NCI-H1092 (cell line): ENCODE measurements at places on chromosomes 5 and 9.

- no peak for DNase-seq
Observed at GRCh38 chr5:144308906-144309670, 138.4 kb downstream of the KCTD16 start.

GRCh38 chr9:131994364-131995125, 85.1 kb downstream of the MED27 start:
- no peak for DNase-seq

GRCh38 chr9:116941266-116941665, 254.2 kb downstream of the TRIM32 start:
- no peak for DNase-seq

- DNase-seq: no peak
Observed at GRCh38 chr9:107933516-107933915, 443.9 kb upstream of the KLF4 start.

- no peak for DNase-seq
Observed at GRCh38 chr5:99386406-99387077, 457.7 kb upstream of the CHD1 start.

DNA sequence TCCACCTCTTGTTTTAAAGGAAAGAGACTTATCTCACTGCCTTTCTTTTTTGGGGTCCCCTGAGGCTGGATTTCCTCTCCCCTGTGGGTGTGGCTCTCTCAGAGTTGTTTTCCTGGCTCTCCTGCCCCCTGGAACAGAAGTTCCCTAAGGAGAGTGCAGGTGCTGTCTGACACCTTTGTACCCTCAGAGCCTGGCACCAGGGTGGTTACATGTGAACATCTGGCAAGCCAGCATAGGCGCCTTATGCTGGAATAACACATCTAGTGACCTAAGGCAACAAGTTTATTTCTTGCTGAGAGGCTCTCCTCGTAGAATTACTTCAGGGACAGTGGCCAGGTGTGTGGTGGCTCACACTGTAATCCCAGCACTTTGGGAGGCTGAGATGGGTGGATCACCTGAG, 172.9 kb upstream of the PTCH1 start:
- no peak for DNase-seq

GRCh38 chr9:19429595-19429994, 20.8 kb downstream of the ACER2 start:
- no peak for DNase-seq

- no peak for DNase-seq
Observed at GRCh38 chr5:167245868-167246267, 1045.6 kb upstream of the WWC1 start.

GRCh38 chr9:132622159-132622558, 39.8 kb downstream of the BARHL1 start:
- no peak for DNase-seq

DNA sequence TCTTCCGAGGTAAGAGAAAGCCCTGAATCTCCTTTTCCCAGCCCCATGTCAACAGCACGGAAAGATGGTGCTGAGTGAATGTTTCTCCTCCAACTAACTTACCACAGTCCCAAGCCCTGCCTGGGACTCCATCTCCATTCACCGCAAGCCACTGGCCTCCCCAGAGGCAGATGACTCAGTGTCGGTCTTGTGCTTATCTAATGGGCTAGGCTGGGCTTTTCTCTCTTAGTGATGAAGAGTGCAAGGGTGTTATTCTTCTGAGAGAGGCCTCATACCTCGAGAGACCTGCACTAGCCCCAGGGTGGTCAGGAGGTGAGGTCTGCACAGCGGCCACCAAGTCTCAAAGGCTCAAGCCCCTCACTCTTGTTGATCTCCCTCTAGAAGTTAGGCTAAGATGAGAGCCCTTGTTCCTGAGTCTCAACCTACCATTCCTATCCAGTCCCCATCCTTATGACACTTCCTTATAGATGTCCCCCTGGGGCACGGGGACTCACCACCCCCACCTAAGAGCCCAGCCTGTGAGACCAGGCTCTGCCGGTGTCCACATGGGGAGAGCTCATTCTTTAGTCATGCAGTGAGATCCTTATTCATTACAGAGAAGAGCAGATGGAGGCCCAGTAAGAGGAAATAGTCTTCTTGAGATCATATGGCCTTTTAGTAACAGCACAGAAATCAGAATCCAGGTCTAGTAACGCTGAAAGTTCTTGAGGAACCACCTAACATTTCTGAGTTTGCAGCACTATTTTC, 127.0 kb downstream of the SAXO1 start:
- no peak for DNase-seq

- no peak for DNase-seq
Observed at GRCh38 chr5:6730407-6730806, 17.2 kb downstream of the TENT4A start.

DNA sequence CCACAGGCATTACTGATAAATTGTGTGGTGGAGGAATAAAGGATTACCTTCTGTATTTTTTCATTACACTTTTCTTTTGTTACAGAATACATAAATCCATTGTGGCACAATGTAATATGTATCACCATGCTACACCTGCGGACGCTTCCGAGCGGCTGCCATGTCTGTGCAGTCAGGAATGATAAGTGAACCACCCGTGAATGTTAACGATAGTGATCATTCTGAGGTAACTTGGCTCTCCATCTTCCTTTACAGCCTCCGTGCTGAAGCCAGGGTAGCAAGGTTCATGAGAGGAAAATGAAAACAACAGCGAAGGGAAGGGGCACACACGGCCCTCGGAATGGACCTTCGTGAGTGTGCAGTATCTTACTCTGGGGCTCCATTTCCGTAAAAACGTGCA, 161.2 kb downstream of the MAPKAP1 start:
- no peak for DNase-seq
